Fibroblast of skin of scalp (primary cell): ENCODE measurements at places on chromosomes 2 and 18.

DNA sequence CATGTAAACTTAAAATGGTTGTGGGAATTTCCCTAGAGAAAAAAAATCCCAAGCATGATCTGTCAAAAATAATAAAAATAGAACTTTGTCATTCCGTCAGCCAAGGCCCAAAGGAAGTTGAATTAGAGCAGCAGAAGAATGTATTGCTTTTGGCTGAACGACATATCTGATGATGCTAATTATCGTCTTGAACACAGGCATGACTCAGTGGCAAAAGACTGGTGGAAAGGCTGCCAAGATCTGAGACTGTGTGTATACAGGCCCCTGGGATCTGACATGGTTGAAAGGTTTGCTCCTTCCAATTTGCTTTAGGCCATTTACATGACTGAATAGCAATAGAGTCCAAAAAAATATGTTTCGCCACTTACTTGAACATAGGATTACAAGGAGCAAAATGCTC lies 1057.1 kb upstream of the CRIM1 start:
- peak; percentile 51 for DNase-seq

DNA sequence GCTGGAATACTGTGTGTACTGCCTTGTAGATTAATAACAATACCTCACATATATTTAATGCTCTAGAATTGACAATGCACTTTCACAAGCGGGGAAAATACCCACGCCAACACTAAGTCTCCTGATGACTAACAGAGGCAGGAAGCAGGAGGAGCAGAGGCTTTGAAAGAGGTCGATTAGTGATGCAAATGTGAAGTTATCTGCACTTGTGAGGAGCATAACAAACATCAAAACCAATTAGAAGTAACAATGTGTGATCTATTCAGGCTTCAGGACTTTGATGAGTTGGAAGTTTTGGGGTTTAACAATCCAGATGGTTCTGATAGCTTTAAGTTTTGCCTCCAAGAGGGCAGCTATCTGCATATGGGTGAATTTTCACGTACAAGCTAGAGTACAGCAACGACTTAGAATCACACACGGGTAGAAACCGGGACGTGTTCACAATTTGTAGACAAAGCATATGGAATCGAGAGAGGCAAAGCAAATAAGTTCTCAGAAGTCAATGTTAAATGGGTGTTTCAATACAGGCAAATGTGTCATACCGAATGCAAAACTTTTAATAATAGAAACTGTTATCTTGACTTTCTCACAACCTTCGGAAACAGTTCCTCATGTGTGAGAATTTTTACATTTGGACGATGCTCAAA lies 114.5 kb downstream of the METTL8 start:
- peak; percentile 12 for DNase-seq

- DNase-seq: no peak
Observed at GRCh38 chr2:219887870-219888269, 260.4 kb downstream of the SLC4A3 start.

GRCh38 chr18:54147439-54147838 lies 77.0 kb downstream of the MBD2 start:
- DNase-seq: no peak

- DNase-seq: no peak
Observed at GRCh38 chr2:238162251-238162845, 3.6 kb downstream of the ERFE start.

DNA sequence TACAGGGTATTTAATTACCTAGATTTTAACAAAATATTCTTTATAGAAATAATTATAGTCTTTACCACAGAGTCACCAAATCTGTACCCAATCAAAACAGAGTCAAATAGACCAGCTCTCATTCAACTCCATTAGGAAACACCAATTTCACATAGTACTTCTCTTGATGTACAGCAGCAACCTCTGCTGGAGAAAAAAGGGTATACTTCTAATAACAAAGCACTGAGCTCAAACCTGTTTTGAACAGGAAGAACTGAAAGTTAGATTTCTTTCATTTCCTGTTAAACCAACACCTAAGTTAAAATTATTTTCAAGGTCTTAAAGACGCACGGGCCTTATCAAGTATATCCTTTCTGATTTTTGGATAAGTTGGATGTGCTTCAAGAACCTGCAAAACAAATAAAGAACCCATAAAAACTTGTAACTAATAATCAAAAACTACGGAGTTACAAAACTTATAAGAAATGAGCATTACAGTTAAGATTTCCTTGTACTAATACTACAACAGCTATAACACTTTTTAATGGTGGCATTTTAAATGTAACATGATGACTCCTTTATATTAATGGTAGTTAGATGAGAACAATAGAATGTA lies 79.0 kb downstream of the TTC21B start:
- DNase-seq: peak; percentile 65

DNA sequence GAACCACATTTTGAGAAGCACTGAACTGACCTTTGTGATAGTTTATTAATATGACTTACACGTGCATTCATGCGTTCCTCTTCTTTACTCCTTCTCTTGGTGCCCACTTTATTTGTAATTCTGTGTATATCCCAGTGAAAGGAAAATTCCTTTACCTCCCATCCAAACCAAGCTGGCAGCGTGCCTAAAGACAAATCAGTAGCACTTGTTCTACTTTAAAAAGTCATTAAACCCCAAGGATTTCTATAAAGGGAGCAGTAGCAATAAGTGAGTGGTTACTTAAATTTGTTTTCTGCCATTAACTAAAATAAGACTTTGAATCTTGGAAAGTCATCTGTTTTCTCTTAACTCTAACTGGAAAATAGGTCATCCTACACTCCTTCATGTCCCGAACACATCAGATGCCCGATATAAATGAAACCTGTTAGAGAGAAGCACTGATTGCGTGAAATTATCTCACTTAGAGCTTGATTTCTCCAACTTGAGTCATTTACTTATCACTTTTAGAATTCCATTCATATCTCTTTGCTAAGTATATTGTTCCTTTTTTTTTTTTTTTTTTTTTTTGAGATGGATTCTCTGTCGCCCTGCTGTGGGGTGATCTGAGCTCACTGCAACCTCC lies 10.7 kb downstream of the PIK3C3 start:
- no peak for DNase-seq

DNA sequence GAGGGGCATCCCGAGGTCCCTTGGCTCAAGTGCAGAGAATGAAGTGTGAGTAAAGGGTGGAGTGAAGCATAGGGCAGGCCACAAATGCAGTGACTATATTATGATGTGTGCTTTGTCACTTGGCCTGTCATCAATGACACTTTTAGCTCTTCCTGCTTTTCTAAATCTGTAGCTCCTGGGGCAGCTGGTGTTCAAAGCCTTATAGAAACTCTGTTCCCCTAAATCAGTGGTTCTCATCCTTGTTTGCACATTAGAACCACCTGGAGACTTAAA lies 135.6 kb upstream of the LGALSL start:
- no peak for DNase-seq

GRCh38 chr18:48674758-48675351 lies 136.0 kb downstream of the CTIF start:
- DNase-seq: no peak

- DNase-seq: no peak
Observed at GRCh38 chr18:58148954-58149471, 105.0 kb downstream of the NEDD4L start.

- no peak for DNase-seq
Observed at GRCh38 chr2:92073036-92073814, 2798.0 kb upstream of the TEKT4 start.

DNA sequence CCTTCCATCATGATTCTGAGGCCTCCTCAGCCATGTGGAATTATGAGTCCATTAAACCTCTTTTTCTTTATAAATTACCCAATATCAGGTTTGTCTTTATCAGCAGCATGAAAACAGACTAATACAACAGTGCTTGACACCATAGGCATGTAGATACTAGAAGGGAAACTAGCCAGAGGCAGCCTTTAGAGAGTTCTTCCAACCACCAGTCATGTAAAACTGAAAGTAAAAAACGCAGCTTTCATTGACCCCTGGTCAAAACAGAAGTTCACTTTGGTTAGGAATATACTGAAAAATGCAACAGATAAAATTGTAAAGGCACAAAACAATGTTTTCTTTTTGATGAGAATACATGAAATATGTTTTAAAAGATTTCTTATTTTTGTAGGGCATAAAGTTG lies 122.8 kb upstream of the L3MBTL4 start:
- DNase-seq: no peak

GRCh38 chr2:11467129-11467649 lies 1.2 kb upstream of the E2F6 start:
- DNase-seq: no peak

DNA sequence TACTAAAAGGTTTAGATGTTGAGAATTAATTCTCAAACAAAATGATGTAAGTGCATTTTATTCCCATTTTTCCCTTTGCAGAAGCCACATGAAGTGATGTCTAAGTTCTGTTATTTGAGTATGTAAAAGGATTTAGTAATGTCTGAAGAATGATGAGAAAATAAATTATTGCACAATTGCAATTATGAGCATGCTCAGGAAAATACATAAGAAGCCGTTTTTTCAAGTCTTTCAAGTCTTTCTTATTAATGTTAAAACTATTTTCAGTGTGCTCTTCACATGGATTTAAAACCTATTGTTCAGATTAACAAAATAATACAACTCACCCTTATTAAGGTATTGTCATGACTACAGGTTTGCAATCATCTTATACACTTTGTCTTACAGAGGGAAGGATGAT lies 331.4 kb upstream of the NETO1 start:
- DNase-seq: peak; percentile 2

GRCh38 chr2:42117182-42117579 lies 52.0 kb upstream of the EML4 start:
- DNase-seq: no peak

- DNase-seq: no peak
Observed at GRCh38 chr2:75431763-75432162, 129.0 kb downstream of the EVA1A start.
